ENCODE measurements at places on chromosomes 5 and 9.

GRCh38 chr5:176658817-176659511, 11.7 kb downstream of the TSPAN17 start:
- DNase-seq, result no peak

GRCh38 chr9:78213712-78214111, 22.2 kb upstream of the CEP78 start:
- peak; percentile 17 for DNase-seq

- peak; percentile 45 for DNase-seq
Measured at GRCh38 chr5:109876941-109877669, 187.4 kb downstream of the MAN2A1 start.

DNA sequence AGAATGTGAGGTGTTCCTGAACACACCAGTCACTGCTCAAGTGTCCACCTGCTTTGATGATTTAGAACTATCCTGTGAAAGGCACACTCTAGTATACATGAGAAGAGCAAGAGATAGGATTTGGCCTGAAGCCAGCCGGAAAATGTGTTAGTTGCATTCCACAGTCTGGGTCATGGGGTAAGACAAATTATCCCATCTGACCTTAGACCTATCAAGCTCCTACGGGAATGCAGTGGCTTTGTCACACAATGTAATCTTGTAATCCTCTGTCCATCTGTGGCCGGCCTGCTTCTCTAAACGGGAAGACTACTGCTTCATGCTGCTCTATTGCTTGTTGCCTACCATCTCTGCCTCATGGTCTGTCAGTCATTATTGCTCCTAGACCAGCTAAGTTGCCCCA, 92.4 kb upstream of the PRRC1 start:
- DNase-seq, result no peak

- DNase-seq, result no peak
Measured at GRCh38 chr5:150618163-150618562, 22.3 kb upstream of the SYNPO start.

- no peak for DNase-seq
Measured at GRCh38 chr9:19181561-19181960, 48.9 kb upstream of the DENND4C start.

DNA sequence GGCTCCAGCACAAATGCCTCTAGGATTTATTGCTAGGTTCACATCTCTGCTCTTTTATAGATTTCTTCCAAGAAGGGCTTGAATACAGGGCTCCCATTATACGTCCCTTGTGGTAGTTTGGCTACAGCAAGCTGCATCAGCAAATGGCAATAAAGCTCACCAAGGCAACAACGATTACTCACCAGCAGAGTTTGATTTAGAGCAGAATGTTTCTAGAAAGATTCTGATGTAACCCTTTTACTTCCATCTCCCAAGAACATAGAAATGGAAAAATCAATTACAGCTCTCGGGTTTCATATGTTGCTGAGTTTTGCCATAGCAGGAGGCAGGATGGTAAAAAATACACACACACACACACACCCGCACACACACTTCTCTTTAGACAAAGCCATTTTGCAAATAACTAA, 124.2 kb upstream of the TNPO1 start:
- peak; percentile 36 for DNase-seq

- DNase-seq, result no peak
Measured at GRCh38 chr5:151670083-151670686, 16.5 kb downstream of the SPARC start.

- no peak for DNase-seq
Measured at GRCh38 chr5:124130816-124131215, 615.6 kb downstream of the ZNF608 start.

DNA sequence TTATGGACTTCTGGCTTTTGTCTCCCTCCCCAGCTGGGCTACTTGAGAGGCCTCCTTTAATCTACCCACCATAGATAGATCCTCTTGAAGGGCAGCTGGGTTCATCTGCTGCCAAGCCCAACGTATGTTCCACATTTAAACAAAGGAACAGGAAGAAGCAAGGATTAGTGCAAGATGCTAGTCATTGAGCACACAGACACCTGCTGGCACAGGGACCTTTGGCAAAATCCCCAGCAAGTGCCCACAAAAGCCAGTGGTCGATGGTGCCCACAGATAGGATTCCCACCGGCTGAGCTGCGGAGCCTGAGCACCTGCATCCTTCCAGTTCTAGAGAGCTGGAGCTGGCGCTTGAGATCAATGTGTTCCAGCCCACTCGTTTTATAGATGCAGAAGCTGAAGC, 57.7 kb upstream of the SHB start:
- no peak for DNase-seq

- no peak for DNase-seq
Measured at GRCh38 chr5:152623951-152624350, 218.9 kb upstream of the NMUR2 start.

DNA sequence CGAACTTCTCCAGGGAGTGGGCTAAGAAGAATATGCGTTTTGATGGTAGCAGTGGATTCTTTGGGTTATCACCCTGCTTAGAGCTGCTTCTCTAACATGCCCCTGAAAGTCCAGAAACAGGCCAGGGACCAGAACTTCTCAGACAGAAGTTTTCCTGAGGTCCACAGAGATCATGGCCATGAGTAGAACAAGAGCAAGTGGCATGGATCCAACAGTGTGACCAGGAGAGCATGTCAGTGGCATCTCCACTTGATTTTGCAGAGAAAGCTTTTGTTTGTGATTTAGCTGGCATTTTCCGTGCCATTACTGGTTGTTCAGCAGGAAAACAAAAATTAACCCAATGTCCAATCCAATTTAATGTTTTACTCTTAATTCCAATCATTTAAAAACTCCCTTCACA, 298.5 kb upstream of the CD180 start:
- no peak for DNase-seq

- DNase-seq, result no peak
Measured at GRCh38 chr9:28073270-28073669, 500.0 kb upstream of the C9orf72 start.

GRCh38 chr5:2887481-2888348, 136.2 kb upstream of the IRX2 start:
- DNase-seq, result no peak

- no peak for DNase-seq
Measured at GRCh38 chr5:128135286-128135685, 51.7 kb downstream of the SLC12A2 start.

DNA sequence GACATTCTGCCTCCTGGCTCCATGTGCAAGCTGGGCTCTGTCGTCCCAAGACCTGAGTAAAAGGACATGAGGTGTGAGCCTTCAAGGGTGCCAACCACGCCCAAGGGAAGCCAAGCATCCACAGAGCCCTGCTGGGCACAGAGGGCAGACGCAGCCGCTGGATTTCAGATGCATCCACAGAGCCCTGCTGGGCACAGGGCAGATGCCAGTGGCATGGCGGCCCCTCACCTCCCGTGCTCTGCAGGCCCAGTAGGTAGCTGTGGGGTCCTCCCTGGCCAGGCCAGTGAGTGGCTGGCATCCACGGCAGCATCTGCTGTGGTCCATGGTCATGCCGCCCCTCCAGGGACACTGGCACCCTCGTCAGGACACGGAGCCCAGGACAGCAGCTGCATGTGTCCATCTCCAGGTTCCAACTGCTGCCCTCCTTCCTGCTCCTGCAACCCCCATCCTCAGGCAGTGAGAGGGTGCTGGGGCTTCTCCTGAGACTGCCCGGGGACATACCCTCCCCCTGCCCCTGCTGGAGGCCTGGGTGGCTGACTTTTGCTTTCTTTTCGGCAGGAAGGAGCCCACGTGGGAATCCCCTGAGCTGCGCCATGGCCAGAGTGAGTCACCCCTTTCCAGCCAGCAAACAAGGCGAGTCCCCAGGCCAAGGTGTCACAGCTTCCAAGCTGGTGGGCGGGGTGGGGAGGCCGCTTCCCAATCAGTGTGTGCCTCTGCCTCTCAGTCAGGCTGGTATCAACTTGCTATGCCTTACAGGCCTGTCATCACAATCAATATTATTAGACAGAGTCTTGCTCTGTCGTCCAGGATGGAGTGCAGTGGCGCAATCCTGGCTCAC, 4.0 kb upstream of the TRAF2 start:
- DNase-seq, result peak; percentile 71

DNA sequence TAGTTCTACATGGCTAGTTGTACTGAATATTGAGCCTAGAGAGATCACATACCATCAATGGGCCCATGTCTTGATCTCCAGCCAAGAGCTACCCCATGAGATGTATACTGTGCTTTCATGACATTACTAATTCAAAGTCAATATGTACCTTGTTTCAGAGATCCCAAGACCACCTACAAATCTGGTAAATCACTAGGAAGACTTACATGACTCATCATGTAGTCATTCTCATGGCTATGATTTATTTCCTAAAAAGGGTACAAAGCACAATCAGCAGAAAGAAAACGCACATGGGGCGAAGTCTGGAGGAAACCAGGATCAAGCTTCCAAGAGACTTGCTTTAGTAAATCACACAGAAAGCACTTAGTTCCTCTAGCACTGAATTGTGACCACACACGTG, 103.0 kb downstream of the PCSK5 start:
- peak; percentile 29 for DNase-seq

DNA sequence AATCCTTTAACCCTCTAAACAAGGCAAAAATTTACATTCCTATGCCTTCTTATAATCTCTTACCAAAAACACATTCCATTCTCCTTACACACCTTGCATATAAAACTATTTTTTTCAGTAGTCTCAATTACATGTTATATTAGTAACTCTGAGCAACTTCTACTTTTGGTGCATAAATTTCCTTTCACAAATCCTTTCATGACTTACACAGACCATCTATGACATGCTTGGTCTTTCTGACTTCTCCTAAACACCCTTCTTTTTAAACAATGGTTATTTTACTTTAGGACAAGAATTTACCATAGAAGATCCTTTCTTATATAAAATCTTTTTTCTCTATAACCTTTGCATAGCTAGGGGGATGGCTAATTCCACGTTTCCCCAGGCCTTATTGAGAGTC, 208.0 kb upstream of the ARRDC3 start:
- no peak for DNase-seq

DNA sequence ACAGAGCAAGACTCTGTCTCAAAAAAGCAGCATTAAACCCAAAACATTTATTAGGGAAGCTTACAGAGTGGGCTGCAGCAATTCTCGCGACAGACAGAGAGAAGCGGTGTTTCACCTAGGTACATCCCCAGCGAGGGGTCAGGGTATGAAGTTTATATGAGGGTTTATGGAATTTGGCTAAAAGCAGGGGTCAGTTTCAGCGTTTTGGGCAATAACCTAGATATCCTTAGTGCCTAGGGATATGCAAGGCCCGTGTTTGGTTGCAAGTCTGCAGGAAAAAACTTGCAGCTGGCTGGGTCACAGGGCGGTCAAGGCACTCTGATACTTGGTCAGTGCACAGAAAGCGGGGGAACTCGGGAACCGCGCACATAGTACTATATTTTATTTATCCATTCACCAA, 649 bp upstream of the GLE1 start:
- DNase-seq, result peak; percentile 25

DNA sequence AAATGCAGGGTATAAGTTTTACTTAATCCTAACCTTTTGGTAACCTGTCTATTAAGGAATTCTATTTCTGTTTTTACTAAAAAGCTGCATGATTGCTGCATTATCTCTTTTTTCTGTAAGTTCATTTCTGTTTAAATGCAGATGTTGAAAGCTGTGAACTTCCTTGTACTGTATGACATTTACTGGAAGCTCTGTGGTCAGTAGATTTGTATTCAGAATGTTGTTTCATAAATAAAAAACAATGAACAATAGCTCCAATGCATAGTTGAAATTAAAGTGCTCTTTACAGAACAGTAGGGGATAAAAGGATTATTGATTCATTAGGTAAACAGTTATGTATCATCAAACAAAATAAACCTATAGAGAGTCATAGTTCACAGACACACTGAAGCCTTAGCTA, 46.5 kb upstream of the FKTN start:
- no peak for DNase-seq

DNA sequence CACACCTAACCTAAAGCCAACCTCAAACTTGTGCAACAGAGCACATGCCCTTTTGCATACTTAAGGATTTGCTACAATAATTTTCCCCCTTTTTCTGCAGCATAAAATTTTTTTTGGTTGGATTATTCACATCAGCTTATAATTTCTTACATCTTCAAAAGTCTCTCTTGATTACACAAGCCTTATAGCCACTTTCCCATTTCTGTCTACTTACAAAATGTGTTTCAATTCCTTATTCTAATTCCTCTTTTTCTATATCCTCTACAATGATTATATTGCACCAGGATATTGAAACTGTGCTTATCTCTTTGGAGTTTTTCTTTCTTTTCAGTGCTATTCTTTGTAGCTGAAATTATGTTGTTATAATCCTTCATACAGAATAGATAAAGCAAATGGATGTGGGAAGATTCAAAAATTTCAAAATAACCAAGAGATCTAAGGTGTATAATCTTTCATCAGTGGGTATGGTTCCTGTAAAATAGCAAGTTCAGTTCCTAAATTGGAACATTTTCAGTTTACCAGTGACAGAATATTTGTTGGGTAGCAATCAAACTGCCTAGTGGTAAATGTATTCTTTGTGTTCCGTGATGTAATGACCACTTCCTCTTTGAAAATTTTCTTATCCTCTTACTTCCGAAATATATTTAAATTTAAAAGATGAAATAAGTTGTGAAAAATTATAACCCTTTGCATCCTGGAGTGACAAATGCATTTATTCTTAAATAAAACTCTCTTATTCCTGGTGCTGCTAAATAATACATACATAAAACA, 386.8 kb upstream of the CHD1 start:
- DNase-seq, result no peak

- peak; percentile 76 for DNase-seq
Measured at GRCh38 chr5:74232276-74232675, 408.3 kb downstream of the ENC1 start.

GRCh38 chr5:6822068-6822467, 108.8 kb downstream of the TENT4A start:
- no peak for DNase-seq

- DNase-seq, result no peak
Measured at GRCh38 chr5:1755321-1755949, 44.2 kb downstream of the MRPL36 start.

DNA sequence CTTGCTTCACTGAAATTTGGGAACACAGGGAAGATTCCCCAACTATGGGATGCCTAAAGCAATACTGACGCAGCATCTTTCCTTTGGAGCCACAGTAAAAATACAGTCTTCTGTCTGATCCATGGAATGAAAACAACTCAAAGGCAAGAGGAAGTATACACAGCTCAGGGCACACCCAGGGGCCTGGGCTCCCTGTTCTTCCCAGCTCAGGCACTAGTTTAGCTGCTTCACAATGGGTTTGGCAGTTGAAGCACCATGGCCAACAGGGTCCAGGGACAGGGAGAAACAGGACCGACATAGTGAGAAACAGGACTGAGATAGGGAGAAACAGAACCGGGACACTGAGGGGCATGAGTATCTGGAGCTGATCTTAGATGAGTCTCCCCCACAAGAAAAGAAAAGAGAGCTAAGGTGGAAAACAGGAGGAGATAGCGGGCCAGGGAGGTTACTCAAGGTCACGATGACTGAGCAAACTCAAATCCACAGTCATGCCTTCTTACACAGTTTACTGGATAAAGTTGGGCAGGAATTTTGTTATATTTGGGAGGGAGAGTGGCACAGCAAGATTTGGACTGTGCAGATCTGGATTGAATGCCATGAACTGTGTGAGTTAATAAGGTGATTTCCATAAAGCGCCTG, 198.8 kb downstream of the SMARCA2 start:
- DNase-seq, result no peak

Measured in HCEC 1CT (cell line).